ENCODE measurements at places on chromosomes 3 and 15.
A peak's percentile ranks its signal among the peaks of the same experiment; 100 is the strongest.

GRCh38 chr3:112448939-112449338, 50.3 kb downstream of the BTLA start:
- peaks cover 40% of the 10 kb centered on the region for H3K4me1 ChIP-seq
- peak overlapping the region; percentile 61 for H3K27ac ChIP-seq
- H3K27me3 ChIP-seq, result no peaks in the 10 kb centered on the region
- peaks cover 7% of the 10 kb centered on the region for H3K36me3 ChIP-seq

DNA sequence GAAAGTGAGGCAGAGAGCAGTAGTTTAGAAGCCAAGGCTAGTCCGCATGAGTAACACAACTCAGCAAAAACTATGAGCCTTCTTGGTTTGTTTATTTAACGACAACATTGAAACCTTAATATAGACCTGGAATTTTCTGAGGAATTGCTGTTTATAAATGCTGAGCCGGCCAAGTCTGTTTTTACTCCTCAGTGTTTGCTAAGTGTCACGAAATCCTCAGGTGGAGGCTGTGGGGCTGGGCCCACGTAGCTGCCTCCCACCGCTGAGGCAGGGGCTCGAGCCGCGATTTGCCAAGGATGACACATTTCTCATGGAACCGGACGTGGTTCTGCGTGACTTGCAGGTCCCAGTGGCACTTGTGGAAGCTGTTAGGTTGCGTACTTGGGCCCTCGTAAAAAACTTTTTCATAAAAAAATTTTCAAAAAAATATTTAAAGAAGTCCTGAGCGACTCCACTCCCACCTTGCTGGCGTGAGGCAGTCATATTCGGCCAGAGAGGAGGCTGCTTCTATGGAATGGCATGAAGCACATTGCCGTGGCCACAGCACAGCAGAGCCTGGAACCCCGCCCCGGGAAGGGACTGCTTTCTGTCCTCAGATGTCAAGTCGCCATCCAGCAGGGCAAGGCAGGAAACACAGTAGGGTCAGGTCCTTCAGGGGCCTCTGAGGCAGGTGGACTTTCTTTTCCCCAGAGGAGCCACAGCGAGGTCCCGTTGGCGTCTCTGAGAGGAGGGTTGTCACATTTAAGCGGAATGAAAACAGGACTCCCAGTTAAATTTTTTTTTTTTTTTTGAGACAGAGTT, 64.8 kb upstream of the PCSK6 start:
- H3K27ac ChIP-seq, result no peak overlapping the region
- peaks cover 20% of the 10 kb centered on the region for H3K27me3 ChIP-seq
- DNase-seq, result no peak
- no peaks in the 10 kb centered on the region for H3K36me3 ChIP-seq
- H3K4me1 ChIP-seq, result no peaks in the 10 kb centered on the region
- H3K4me3 ChIP-seq, result no peak overlapping the region

GRCh38 chr15:75023872-75024636, 664 bp downstream of the PPCDC start:
- peaks cover 3% of the 10 kb centered on the region for H3K27me3 ChIP-seq
- peaks cover under 1% of the 10 kb centered on the region for H3K36me3 ChIP-seq
- H3K27ac ChIP-seq, result peak overlapping the region; percentile 86
- H3K4me3 ChIP-seq, result peak overlapping the region; percentile 95
- no peak for DNase-seq
- peaks cover 9% of the 10 kb centered on the region for H3K4me1 ChIP-seq

- H3K4me3 ChIP-seq, result no peak overlapping the region
- no peaks in the 10 kb centered on the region for H3K4me1 ChIP-seq
- H3K27ac ChIP-seq, result no peak overlapping the region
- no peaks in the 10 kb centered on the region for H3K36me3 ChIP-seq
- H3K27me3 ChIP-seq, result peaks cover 5% of the 10 kb centered on the region
These were observed 138.0 kb upstream of the ALCAM start for GRCh38 chr3:105228696-105229095.
